Esophagus muscularis mucosa (tissue), 4 donors: ENCODE measurements at places on chromosomes 1 and 21. TPM values are rescaled to one million over a fixed set of nuclear protein-coding genes. Genes with fewer than 3 reads are reported as not detected.

DNA sequence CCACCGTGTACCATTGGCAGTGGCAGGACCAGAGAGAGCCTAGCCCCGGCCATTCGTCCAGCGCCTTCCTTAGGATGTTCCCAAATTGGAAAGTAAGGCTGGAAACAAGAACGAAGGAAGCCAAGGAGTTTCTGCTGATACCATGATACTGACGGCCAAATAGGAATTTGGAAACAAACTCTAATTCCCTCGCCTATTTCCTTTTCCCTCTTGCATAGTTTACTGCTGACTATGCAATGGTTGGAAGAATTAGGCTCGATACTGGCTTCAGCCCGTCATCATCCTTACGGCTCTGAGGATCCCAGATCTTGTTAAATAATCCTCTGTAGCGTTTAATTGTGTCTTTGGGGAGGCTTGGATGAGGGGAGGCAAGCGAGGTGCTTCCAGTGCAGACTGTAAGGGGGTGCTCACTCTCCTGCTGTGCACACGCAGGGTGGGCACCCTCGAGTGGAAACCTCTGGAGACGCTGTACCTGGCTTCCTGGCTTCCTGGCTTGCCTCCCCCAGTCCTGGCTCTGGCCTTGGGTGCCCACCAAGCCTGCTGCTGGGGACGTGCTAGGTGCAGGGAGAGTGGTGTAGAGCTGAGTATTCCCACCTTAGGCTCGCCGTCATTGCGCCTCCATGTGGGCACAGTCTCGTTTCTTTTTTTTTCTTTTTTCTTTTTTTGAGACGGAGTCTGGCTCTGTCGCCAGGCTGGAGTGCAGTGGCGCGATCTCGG lies 27.4 kb upstream of the CAMTA1 start:
- DNase-seq = no peak

GRCh38 chr1:212542761-212543187 lies 65.8 kb upstream of the ATF3 start:
- no peak for DNase-seq

DNA sequence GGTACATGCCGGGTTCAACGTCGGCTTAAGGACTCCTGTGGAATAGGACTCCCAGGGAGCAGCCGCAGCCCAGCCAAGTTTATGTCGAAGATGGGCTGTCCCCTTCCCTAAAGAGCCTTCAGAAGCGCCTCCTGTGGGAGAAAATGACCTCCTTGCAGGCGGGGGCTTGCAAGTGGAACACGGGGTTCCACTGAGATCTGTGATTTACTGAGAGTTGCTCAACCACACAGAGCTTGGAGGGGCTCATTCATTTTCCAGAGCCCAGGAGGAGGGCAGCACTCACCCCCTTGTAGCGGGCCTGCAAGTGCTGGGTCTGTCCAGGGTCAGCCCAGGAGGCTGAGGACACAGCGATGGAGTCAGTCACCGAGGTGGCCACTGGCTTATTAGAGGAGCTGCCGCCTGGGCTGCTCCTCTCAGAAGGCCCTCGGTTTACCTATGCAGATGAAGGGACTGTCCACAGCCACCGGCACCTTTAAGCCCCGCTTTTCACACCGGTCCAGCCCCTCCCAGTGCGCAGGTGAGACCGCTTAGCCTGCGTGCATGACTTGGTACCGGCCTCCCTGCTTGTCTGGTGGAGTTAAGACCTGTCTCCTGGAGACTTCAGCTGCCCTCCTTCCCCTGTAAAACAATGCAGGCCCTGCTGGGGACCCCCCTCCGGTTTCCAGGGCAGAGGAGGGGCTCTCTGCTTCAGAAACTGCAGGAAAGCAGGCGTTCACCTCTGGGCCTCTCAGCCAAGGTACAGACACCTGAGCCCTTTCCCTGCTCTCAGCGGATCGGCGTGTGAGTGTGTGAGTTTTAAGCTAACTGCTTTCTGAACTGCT lies 57.5 kb downstream of the ATP5PO start:
- no peak for DNase-seq

GRCh38 chr1:5991381-5992025 lies 722 bp downstream of the NPHP4 start:
- DNase-seq = no peak

- DNase-seq = no peak
These were observed 90.2 kb downstream of the DMRTA2 start for GRCh38 chr1:50332941-50333594.

DNA sequence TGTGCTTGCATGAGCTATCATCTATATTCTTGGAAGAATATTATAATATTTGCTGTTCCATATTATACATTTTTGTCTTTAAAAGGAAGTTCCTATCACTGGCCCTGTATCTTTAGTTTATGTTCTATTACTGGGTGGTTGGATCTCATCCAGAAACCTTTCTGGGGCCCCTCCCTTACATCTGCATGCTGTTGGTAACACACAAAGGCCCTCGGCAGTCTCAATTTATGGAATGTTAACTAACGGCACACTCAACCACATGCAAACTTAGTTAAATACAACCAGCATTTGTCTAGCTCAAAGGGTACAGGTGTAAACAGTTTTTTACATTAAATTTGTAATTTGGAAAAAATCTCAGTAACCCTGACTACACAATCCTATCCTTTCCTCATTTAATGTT lies 9.7 kb upstream of the HYI start:
- no peak for DNase-seq

DNA sequence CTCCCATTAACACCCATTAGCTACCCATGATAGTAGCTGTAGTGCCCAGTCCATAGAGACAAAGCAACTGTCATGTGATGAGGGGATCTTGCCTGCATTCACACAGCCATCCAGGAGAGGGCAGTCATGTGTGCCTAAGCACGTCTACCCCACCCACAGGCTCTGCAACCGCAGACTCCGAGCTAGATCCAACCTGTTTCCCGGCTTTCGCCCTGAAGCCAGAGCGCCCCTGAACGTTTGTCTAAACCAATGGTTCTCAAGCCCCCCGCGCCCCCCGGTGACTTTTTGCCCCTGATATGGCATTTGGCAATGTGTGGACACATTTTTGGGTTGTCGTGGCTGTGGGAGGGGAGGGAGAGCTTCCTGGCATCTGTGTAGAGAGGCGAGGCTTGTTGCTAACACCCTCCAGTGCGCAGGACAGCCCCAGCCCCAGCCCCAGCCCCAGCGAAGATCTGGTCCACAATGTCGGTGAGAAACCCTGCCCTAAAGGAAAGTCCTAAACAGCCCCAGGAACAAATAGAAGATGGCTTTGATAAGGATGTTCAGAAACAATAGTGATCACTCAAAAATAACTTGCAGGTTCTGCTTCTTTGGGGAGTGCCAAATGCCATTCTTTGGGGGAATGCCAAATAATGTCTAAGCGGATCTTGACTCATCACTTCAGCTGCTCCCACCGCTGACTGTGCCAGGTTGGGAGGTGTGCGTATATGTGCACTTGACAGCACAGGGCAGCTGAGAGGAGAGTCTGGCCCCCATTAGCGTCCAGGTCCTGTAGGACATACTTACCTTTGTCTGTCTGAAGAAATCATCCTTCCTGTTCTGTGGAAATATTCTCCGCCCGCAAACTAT lies 34.5 kb downstream of the SLC44A3 start:
- DNase-seq = peak; percentile 96

DNA sequence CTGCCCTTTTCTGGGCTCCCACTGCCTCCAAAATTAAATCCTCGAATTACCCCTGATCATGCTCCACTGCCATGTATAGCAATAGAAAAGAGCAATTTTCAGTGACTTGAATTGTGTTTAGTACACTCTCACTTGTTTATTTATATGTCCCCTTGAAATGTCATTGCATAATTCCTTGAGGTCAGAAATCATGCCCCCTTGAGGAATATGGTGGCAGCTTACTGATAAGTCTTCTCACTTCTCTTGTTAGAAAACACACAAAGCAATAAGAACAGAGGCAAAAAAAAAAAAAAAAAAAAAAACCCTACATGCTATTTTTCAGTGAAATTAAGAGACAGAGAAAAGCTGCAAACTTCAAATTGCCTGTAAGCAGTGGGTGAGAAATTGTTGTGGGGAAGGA lies 37.5 kb downstream of the GPR88 start:
- DNase-seq = no peak

- no peak for DNase-seq
These were observed 54.1 kb upstream of the LRRC7 start for GRCh38 chr1:69513601-69514000.

DNA sequence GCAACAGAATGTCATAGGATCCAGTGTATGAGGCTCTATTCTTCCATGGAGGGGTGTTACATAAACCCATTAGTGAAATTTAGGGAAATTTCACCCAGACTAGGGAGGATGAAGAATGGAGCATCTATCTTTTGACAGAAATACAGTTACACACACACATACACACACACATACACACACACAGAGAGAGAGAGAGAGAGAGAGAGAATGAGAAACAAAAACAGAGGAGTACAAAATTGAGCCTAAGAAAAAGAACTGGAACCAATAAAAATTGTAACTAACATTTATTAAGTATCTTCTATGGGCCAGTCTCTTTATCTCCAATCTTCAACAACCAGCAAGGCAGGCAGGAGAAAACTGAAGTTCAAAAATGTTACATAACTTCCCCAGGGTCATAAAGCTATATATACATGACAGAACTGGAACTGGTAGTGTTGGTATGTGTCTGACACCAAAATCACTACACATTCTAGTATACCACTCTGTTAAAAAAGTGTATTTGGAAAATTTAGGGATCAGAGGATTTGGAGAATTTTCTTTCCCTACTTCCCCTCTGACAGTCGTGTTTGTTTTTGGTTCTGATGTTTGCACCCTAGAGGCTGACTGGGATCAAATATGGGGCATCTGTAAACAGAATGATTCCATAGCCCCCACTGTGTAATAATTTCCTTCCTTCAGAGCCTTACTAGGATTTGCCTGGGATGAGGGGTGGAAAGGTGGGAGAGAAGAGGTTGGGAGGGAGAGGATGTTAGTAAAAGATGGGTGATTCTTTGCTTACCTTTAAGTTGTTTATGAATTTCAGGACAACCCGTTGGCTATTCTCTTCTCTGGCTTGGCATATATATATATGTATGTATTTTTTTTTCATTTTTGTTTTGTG lies 1.0 kb upstream of the ZFYVE9 start:
- no peak for DNase-seq

- DNase-seq = no peak
These were observed 40.5 kb downstream of the AMY1C start for GRCh38 chr1:103790172-103790571.

DNA sequence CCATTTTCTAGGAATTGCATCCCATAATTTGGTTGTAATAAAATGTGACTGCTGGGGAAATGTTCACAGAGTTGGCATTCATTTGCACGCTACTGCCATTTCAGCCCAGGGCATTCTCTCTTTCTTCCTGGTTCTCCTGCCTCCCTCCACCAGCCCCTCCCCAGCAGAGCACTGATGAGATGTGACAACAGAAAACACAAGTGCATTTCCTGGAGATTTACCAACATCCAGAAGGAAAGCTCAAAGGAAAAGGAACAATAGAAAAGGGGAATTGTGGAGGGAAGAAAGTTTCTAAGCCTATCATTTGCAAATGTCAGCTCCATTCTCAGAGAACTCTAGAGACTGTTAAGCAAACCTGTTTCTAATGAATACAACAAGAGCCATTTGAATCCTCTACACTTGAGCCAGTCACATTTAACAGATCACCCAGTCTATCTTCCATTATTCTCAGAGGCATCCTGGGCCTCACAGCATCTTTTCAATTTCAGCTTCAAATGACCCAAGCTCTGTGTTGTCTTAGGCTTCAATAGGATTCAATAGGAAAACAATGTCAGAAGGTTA lies 395.6 kb upstream of the PBX1 start:
- DNase-seq = no peak

- no peak for DNase-seq
These were observed 19.3 kb downstream of the SPEN start for GRCh38 chr1:15866721-15867201.

DNA sequence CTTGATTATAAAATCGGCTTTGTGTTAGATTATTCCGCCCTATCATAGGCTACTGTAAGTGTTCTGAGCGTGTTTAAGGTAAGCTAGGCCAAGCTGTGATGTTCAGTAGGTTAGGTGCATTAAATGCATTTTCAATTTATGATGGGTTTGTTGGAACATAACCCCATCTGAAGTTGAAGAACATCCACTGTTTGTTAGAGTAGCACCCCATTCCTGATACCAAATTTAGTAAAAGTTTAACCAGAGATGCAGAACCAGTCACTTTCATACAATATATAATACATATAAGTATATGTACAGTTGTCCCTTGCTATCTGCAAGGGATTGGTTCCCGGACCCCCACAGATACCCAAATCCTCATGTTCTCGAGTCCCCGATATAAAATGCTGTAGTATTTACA lies 16.1 kb downstream of the UBASH3A start:
- DNase-seq = no peak

Gene VSIG8
- total RNA-seq = not detected

Gene CSTB
- total RNA-seq = 5.0 TPM

Gene SLC30A2
- total RNA-seq = not detected

Gene PRAMEF7
- total RNA-seq = not detected

Gene AMY1B
- total RNA-seq = not detected

Gene CYYR1
- 10.0 TPM for total RNA-seq

Gene ACTL8
- total RNA-seq = not detected

Gene STUM
- total RNA-seq = 7.6 TPM

Gene TRIM63
- total RNA-seq = 4.1 TPM

Gene IFNLR1
- 0.50 TPM for total RNA-seq

Gene PGBD5
- total RNA-seq = 0.19 TPM

Gene PADI1
- not detected for total RNA-seq

Gene RAB25
- total RNA-seq = not detected

Gene MT1HL1
- total RNA-seq = not detected

Gene SAMD13
- total RNA-seq = 2.1 TPM
